ENCODE measurements at places on chromosomes 6 and 20.

DNA sequence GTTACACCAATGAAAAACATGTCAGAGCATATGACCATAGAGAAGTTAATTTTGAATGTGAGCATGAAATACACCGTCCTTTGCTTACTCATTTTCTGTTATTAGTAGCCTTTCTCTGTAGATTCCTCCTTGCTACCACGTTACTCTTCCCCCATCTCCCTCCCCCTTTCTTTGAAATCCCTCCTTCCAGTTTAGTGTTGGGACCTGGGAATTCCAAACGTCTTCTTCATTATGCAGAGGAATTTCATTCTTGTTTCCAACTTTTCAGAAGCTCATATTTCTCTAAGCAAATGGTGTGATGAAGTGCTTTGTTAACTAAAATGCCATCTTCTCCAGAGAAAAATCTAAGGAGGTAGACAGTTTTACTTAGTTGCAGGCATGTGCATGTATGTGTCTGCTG is 122.4 kb downstream of the MCHR2 start:
- DNase-seq = no peak

DNA sequence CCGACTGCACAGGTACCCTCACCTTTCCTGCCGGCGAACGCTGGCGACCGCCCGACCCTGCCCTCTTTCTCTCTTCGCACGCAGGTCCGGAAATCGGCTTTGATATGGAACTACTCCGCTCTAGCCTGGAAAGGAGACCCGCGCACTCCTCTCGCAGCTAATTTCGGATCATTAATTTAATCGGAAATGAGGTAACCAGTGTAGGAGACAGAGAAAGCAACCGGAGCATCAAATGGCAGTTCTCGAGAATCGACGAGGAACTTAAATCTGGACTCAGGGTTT is 949 bp upstream of the ATXN1 start:
- no peak for DNase-seq

DNA sequence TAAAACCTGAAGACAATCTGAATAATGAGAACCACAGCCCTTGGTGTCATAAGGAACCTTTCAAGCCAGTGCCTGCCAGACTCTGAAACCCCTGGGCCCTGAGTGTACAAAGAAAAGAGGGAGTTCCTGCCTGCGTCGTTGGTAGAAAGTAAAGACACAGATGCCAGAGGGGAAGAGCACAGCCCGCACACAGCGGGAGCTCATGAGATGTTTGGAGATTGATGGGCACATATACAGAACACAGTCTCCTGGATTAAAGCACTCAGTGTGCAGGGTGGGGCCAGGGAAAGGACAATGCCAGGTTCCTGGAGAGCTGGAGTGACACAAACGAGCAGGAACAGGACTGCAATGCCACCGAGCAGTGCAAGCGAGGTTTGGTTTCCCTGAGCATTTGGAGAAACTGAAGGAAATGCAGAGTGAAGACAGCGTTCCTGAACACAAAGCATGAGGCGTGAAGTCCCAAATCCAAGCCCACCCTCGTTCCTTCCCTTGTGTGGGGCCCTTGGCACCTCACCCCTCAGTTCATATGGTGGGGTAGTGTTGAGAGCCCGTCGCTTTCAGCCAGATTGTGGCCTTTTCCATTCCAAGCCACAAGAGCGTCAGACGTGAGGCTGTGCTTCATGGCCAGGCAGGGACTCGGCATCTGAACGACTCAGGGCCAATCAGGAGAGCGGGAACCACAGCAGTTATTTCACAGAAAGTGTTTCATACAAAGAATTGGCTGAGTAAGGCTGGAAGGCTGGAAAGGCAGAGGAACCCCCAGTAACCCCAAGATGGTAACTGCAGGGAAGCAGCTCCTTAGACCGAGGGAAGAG is 41.0 kb upstream of the RPS6KA2 start:
- DNase-seq = no peak

GRCh38 chr6:6545616-6546317 is 42.8 kb upstream of the LY86 start:
- no peak for DNase-seq

DNA sequence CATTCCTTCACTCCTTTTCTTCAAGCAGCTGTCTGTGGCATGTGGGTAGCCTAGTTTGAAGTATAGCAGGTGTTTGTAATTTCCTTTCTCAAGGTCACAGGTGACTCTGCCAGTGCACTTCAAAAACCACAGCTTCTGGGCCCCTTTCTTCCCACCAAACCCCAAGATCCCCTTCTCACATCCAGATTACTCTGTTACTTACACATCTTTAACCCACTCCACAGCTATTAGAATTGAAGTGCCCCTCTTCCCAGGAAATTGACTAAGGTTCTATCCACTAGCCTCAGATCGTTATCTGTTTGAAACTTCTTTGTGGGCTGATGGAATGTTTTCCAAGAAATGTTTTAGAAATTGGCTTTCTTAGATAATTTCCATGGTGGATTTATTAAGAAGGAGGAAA is 150.8 kb downstream of the AHI1 start:
- no peak for DNase-seq

DNA sequence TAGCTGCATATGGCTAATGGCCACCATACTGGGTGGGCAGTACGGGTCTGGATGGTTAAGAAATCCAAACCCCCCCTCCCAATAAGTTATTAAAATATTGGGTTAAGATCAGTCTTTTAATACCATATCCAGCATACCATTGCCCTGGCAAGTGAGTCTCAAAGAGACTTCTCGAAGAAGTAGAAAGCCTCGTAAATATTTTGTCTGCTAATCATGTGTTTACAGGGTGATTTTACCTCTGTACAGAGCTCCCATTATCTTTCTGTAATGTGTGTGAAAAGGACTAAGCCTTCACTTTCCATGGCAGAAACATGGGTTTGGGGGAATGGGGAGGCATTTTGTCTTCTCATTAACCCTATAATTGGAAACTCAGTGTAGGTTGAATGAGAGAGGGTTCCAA is 174.7 kb upstream of the LAMP5 start:
- no peak for DNase-seq

DNA sequence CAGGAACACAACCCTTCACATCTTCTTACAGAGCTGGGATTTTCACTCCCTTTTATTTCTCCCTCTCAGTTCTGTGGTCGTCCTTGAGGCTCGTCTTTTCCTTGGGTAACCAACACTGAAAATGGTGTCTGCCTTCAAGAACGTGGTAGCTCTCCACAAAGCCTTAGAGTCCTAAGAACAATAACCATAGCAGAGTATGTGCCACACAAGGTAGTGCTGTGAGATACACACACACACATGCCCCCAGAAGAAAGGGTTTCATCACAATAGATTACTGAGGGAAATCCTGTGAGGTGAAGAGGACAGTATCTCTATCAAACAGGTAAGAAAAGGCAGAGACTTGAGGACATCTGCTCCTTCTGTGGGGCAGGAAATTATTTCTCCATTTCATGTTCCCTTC is 104.8 kb upstream of the HDAC2 start:
- no peak for DNase-seq

GRCh38 chr6:56933650-56934049 is 21.3 kb upstream of the BEND6 start:
- no peak for DNase-seq

GRCh38 chr20:848193-848592 is 14.7 kb downstream of the FAM110A start:
- DNase-seq = no peak

DNA sequence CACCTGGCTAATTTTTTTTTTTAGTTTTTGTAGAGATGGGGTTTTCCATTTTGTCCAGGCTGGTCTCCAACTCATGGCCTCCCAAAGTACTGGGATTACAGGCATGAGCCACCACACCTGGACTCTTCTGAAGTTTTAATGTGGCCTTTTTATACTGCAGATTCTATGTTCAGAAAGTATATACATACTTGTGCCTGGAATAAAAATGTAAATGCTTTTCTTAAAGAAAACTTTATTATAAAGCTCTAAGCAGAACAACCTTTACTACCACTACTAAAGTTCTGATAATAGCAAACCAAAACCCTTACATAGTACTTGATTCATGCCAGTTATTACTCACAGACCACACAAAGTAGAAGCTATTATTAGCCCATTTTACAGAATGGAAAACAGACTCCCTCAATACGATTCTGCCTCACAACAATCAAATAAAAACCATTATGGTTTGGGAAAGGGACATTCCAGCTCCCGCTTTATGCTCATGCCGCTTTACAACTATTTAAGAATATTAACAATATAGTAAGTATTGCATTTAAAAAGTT is 5.3 kb downstream of the PHIP start:
- no peak for DNase-seq

GRCh38 chr6:137016356-137016755 is 28.4 kb downstream of the IL20RA start:
- DNase-seq = no peak

DNA sequence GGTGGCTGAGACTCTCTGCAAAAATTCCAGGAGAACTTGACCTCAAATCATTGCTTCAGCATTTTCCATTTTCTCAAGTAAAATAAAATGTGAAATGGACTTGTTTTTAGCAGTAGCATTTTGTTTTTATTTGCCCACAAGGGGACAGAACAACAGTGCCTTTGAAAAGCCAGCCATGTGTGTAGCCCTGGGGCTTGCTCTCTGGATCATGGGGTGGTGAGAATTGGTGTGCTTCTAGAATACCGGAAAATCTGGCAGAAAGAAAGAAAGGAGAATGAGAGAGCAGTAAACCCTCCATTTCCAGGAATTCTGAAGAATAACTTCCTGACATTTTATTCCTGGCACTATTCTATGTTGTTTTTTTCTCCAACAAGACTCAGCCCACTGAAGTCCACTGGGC is 254.7 kb upstream of the MOCS1 start:
- no peak for DNase-seq

DNA sequence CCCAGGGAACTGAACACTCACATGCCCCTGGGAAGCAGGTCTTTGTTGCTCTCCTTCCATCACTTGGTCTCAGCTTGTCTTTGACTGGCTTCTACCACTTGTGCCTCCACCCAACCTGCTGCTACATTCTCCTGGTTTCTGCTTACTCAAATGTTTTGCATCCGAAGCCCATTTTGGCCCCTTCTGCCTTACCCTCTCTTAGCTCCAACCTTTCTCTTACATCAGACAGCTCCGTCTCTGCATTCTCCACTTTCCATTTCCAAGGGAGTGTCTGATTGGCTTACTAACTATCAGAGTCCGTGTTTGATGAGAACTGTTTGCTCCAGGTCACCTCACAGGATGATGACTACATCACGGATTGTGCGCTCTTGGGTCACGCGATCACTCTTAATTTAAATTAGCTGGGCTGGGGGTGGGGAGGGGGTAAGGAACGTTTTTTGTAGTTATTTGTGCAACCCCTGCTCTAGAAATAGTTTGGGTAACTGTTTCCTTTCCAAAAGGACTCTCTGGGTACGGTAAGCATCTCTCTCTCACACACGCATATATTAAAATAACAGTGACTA is 844 bp upstream of the ABRACL start:
- no peak for DNase-seq

GRCh38 chr20:57122536-57123489 is 143.6 kb downstream of the BMP7 start:
- no peak for DNase-seq

- no peak for DNase-seq
Measured at GRCh38 chr6:7958464-7958863, 47.9 kb upstream of the TXNDC5 start.

DNA sequence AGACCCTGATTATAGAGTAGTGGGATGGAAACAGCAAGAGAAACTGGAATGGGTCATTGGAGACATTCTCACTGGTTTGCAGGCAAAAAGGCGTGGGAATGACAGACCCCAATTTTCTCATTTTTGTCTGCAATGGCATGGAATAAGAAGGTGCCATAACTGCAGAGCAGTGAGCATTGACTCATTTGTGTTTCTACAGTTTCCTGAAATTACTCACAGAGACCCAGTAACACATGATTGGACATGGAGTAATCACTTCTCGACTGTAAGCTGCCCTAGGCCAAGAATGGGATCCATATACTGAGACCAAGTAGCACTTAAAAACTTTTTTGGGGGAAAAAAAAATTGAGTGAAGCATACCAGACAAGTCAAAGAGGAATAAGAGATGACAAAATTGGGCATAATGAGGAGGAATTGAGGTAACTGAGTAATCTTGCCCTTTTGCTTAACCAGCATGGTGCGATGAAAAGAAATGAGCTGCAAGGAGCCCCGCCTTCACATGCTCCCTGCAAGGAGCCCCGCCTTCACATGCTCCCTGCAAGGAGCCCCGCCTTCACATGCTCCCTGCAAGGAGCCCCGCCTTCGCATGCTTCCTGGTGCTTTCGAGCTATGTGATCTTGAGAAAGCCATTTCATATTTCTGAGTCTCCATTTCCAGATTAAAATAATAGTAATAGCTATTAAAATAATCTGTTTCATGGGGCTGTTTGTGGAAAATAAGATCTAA is 44.1 kb downstream of the NHSL1 start:
- no peak for DNase-seq

DNA sequence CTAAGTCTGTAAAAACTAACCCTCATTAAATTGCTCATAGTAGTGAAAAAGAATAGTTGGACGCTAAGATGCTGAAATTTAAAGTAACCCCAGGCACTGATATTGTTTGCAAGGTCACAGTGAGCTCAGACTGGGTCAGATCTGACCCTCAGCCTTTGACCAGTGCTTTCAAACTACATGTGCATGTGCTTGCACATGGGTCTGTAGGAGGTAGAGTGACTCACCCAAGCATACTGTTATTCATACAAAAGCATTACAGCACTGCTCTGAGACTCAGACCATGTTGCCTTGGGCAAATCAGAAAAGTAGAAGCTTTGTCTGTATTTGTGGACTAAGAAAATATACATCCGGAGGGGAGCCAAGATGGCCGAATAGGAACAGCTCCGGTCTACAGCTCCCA is 326.4 kb upstream of the MARCKS start:
- no peak for DNase-seq

- peak; percentile 6 for DNase-seq
Measured at GRCh38 chr6:44133003-44133931, 5.9 kb downstream of the TMEM63B start.

DNA sequence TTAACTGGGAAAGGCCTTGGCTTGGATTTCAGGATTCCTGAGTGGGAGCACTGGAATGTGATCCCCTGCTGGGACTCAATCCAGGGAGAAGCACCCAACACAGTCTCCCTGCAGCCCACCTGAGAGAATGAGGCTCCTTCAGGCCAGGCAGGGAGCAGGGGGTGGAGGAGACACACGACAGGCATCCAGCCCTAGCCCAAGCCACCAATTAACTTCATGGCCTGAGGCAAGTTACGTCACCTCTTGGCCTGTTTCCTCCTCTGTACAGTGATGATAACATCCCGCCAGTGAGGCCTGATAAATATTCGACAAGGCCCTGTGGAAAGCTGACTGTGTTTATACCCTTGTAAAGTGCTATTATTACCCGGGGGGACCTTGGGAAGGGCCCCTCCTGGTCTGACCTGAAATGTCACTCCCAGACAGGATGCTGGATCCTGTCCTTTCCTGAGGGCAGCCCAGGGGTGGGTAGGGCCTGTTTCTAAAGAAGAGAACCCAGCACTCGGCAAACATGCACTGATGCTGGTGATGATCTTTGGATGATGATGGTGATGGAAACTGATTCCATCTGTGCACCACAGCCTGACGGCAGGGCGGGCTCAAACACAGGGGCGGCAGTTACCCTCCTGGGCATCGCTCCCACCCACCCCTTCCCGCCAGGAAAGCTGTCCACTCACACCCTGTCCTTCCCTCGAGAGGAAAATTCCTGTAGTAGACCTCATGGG is 12.4 kb downstream of the FRS3 start:
- no peak for DNase-seq
